Testis (tissue), 5 donors: ENCODE measurements at places on chromosomes 12 and 14. TPM values are rescaled to one million over a fixed set of nuclear protein-coding genes. Genes with fewer than 3 reads are reported as not detected.

DNA sequence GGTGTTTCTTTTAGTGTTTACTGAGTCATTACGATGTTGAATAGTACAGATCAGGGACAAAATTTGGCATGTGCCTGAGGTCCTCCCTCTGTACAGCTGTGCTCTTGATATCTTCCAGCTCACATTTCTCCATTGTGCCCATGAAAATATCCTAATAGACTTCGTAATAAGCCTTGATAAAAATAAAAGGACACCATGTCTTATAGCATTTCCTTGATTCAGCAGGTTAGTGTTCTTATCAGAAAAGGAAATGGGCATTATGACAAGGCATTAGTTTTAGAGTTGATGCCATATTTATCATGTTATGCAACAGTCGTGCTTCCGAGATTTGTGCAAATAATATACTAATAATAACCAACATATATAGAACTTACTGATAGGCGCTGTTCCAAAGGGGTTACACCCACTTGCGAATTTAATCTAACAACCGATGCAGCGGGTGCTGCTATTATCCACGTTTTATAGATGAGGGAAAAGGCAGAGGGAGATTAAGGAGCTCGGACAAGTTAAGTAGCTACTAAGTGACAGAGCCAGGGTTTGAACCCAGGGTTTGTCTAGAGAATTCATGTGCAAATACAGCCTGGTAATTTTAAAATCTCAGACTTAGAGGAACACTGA lies 15.1 kb upstream of the WNK1 start:
- H3K27ac ChIP-seq = no peak overlapping the region
- H3K36me3 ChIP-seq = no peaks in the 10 kb centered on the region
- no peaks in the 10 kb centered on the region for H3K4me1 ChIP-seq
- no peak overlapping the region for H3K4me3 ChIP-seq
- no peak for DNase-seq

GRCh38 chr12:95740751-95741150 lies 49.8 kb downstream of the NTN4 start:
- H3K4me3 ChIP-seq = no peak overlapping the region
- H3K36me3 ChIP-seq = no peaks in the 10 kb centered on the region
- no peaks in the 10 kb centered on the region for H3K27me3 ChIP-seq
- no peak for DNase-seq
- peaks cover 37% of the 10 kb centered on the region for H3K4me1 ChIP-seq

DNA sequence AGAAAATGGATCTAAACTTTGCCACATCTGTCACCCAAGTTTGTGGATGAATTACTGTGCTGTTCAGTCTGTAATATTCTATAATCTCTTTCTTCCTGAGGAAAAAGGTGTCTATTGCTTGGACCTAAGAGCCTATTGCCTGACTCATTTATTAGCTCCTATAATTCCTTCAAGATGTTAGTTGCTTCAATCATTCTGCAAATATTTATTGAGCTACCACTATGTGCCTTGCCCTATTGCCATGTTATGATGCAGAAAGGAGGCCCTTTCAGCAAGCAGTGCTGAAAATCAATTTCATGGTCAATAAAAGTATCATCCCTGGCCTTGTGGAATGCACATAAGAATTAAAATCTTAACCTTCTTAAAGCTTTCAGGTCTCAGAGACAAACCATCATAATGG lies 113.6 kb downstream of the CCER1 start:
- no peaks in the 10 kb centered on the region for H3K27me3 ChIP-seq
- no peak overlapping the region for H3K27ac ChIP-seq
- H3K4me1 ChIP-seq = no peaks in the 10 kb centered on the region
- no peak for DNase-seq
- H3K36me3 ChIP-seq = no peaks in the 10 kb centered on the region
- H3K4me3 ChIP-seq = no peak overlapping the region

Gene KRT6C
- total RNA-seq = not detected

Gene IAPP
- total RNA-seq = not detected

Gene ETFBKMT
- total RNA-seq = 9.8 TPM
